ENCODE measurements at places on chromosomes 5 and 9.

GRCh38 chr5:84257061-84257460, 127.6 kb downstream of the EDIL3 start:
- no peak for DNase-seq

DNA sequence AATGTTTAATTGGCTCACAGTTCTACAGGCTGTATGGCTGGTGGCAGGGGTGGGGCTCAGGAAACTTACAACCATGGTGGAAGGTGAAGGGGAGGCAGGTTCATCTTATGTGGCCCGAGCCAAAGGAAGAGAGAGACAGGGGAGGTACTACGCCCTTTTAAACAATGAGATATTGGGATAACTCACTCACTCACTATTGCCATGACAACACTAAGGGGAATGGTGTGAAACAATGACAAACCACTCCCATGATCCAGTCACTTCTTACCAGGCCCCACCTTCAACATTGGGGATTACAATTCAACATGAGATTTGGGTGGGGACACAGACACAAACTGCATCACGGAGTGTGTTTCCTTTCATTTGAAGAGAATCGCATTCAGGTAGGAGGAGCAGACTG, 220.9 kb downstream of the GADD45G start:
- DNase-seq = no peak

DNA sequence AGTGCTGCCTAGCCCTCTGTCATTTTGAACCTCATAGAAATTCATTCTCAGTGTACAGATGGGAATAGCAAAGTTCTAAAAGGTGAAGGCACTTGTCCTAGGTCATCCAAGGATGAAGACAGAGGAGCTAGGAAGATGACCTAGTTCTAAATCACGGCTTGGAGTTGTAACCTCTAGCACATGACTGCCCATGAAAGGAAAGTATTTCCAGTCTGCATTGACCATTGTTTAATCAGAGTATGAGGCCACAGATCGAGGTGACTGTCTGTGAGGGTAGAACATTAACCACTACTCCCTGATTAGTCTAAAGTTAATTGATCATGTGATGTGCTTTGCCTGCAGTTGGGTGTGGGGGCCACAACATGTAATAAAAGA, 674 bp upstream of the TNFSF15 start:
- DNase-seq = no peak

DNA sequence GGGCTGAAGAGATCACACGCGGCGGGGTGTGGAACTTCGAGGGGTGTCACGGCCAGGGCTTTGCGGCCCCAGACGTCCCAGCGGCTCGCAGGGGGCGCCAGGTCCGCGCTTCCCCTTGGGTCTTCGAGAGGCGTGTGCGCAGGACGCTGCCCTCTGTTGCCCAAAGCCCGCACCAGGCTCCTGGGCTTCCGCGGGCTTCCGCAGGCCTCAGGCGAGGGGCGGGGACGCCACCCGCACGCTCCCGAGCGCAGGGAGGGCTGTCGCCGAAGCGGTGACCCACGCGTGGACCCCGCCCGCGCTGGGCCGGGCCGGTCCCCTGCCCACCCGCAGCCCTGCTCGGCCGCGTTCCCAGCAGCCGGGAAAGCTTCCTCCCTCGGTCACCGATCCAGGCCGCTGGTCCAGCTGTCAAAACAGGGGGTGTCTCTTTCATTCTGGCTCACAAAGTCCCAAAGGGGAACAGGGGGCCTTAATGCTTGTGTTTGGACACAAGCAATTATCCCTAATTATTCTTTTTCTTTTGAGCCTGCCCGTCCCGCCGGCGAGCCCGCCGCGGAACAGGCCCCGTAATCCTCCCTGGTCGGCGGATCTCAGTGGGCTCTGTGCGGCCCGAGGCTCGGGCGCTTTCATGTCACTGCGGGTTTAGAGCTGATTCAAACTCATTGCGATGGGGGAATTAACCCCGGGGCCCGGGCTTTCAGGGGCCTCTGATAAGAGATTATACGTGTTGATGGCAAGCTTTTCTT, 60.6 kb downstream of the TMEM174 start:
- peak; percentile 30 for DNase-seq

GRCh38 chr9:106622164-106622487, 240.8 kb upstream of the ZNF462 start:
- DNase-seq = no peak

DNA sequence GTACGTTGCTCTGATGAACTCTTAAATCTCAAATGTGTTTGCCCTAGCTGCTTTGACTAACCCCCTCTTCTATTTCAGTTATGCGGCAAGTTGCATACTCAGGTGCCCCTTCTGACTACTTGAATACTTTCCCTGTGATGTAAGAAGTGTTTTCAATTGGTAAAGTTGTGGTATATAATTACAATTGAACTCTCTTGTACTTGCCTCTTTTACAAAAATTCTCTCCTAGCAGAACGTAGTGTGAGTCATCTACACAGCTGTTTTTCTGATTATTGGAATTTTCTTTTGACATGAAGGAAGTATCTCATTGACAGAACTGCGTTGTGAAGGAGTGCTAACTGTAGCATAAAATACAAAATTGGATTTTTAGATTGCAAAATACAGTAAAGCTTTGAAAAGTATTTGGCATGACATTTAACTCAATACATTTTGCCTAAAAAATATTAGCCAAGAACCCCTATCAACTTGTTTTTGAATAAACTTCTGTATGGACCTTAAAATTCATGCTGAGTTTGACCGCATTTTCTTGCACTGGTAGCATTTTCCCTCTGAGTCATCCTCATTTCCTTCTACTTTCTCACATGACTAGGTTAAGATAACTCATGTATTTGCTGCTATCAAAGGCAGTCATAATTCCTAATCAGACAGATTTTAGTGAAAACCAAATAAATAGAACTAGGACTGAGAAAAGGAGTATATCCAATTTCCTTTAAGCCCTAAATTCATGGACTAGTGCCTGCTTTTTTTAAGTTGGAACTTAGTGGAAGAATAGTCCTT, 6.3 kb downstream of the CRHBP start:
- DNase-seq = no peak

DNA sequence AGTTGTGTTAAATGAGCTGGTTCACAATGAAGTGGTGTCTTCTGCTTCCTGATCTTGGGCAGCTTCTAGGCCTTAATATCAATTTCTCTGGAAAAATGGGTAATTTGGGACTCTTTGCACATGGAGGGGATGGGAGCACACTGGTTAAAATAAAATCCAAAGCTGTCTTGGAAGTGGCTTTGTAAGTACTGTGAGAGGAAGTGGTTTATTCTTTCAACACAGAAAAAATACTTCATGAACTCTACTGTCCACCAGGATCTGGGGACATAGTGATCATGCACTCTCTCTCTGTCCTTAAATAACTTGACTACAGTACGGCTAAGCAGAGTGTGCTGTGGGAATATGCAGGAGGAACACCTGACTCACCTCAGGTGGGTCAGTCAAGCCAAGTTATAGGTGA, 2.4 kb downstream of the PCYOX1L start:
- DNase-seq = no peak
